ENCODE measurements at places on chromosomes 1 and 21.

DNA sequence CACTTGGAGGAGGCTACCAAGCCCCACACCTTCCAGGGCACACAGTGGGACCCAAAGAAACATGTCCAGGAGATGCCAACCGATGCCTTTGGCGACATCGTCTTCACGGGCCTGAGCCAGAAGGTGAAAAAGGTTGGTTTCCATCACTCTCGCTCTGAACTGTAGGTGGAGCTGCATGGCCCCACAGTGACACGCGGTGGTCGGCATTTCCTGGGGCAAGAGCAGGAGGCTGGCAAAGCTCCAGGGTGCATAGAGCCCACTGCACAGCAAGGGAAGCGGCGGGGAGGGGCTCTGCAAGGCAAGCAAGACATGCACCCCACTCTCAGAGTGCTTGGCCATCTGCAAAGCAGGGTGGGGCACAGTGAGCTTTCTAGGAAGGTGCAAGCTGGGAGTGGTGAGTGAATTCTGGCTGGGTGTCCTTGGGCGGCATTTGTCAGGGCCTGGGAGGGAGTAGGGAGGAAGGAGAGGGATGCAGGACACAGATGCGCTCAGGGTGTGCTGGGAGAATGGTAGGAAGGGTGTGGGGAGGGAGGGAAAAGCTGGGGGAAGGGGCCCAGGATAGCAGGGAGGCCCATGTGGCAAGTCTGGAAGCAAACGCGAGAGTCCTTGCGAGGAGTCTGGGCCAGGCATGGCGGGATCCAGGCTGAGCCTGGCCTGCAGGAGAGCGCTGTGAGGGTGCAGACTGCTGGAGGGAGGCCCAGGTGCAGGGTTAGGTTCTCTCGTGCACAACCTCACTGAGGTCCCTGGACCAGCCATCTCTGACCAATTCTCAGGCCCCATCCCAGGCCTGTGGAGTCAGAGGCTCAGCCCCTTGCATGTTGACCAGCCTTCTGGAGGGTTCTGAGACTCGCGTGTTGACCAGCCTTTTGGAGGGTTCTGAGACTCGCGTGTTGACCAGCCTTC, 11.0 kb downstream of the TRPM2 start:
- DNase-seq, result no peak

DNA sequence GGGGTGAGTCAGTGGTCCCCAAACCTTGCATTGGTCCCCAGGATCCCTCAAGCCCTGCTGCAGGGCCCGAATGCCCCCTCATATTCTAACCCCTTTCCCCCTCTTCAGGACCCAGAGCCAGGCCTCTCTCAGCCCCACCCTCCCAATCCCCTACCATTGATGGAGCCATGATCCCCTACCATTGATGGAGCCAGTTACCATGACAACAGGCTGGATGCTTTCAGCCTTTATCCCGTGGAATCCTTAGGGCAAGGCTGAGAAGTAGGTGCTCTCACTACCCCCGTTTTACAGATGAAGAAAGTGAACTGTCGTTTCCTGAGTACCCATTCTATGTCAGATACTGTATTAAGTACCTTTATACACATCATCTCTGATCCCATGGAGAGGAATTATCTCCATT, 70.8 kb downstream of the EPHB2 start:
- no peak for DNase-seq

DNA sequence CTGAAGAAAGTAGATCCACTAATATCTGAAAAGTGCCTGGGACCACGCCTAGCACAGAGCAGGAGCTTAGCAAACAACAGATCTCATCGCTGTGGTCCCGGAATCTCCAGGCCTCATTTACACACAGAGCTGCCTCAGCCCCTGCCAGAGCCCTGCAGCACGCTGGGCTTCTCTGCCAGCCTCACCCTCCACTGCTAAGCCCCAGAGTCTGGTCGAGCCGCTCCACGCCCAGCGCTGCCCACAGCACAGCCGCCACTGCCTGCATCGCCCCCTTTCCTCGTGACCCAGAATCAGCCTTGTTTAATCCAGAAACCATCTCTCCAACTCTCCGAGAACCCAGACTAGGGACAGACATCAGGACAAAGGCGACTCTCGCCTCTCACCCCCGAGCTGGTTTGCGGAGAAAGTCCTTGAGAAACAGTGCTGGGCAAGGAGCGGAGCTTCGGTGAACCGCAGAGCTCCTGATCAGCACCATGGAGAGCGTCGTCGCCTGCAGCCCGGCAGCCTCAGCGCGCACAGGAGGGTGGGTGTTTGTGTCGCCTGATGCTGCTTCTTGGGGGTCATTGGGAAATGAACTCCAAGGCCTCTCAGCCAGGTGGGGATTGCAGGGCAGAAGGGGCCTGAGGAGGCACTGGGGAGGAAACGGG, 145.1 kb downstream of the NPHP4 start:
- no peak for DNase-seq

DNA sequence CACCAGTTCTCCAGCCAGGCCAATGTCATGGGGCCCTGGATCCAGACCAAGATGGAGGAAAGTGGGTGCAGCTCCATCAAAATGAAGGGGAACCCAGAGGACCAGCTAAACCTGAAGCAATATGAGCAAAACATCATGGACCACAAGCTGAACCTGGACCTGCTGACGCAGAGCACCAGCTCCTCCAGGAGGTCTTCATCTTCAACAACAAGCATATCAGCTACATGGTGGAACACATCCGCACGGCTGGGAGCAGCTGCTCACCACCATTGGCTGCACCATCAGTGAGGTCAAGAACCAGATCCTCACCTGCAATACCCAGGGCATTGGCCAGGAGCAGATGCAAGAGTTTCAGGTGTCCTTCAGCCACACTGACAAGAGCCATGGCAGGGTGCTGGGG, 13.7 kb upstream of the EPHA10 start:
- no peak for DNase-seq

- DNase-seq, result no peak
Measured at GRCh38 chr1:220734571-220735326, 13.4 kb upstream of the MTARC2 start.

GRCh38 chr1:200179126-200179780, 151.7 kb downstream of the NR5A2 start:
- no peak for DNase-seq

- no peak for DNase-seq
Measured at GRCh38 chr1:91805311-91805801, 80.6 kb downstream of the TGFBR3 start.

DNA sequence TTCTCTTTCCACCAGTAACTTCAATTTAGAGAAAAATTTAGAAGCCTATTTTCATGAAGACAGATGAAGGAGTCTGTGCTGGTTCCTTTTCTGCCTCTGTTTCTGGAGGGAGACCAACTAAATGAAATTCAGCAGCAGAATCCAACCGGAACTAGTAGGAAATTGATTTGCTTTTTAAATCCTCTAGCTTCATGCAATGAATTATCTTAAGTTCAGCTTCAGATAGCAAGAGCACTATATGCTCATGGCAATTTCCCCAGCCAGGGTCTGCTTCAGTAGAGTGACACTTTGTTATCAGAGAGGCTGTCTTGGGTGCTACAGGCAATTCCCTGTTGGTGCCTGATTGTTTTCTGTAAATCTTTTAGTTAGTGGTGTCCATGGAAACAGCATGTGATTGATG, 189.7 kb downstream of the SLC35F3 start:
- no peak for DNase-seq

All from heart right ventricle (tissue), 16 donors.